Uterus (tissue), 4 donors: ENCODE measurements at places on chromosomes 5 and 9.

DNA sequence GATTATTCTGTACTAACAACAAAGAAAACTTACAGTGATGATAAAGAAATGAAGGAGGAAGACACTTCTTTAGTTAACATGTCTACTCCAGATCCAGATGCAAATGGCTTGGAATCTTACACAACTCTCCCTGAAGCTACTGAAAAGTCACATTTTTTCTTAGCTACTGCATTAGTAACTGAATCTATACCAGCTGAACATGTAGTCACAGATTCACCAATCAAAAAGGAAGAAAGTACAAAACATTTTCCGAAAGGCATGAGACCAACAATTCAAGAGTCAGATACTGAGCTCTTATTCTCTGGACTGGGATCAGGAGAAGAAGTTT, 67.9 kb downstream of the VCAN start:
- DNase-seq: no peak

GRCh38 chr9:5592904-5593303, 36.0 kb upstream of the RIC1 start:
- no peak for DNase-seq

DNA sequence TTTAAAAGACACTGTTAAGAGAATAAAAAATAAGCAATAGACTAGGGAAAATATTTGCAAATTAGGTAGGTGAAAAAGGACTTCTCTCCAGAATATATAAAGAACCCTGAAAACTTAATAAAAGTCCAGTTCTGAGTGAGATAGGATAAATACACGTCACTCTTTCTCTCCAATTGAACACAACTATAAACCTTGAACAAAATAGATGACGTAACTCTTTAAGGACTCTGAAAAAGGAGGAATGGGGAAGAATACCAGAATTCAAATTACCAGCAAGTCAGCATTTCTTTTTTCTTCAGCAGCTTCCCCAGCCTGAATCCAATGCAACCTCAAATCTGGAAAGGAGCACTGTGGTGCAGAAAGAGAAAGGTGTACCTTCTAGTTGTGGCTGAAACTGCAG, 6.8 kb upstream of the WDR41 start:
- DNase-seq: no peak

- DNase-seq: no peak
These were observed 134.3 kb downstream of the MACROH2A1 start for GRCh38 chr5:135264451-135265440.

DNA sequence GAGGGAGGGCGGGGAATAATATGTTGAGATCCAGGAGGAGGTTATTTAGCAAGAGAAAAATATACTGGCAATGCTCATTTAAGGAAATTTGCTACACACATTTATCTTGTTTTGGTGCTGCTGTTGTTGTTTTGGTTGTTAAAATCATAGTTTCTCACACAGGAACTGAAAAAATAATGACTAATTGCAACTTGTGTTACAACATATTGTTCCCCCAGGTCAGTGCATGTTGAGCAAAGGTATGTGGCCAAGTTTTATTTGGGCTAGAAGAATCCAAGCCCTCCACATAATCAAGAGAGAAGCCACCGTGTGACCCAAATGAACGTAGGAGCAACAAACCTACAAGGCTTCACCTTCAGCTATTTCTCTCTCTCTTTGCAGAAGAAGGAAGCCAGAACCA, 220.3 kb upstream of the DAPK1 start:
- DNase-seq: no peak

DNA sequence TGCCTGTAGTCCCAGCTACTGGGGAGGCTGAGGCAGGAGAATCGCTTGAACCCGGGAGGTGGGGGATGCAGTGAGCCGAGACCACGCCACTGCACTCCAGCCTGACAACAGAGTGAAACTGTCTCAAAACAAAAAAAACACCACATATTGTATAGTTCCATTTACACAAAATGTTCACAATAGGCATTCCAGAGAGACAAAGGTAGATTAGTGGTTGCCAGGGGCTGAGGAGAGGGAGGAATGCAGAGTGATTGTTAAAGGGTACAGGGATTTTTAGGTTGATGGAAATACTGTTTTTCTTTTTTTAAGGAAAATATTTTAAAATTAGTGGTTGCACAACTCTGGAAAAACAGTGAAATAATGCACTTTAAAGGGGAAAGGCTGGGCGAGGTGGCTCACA, 19.6 kb downstream of the ETF1 start:
- DNase-seq: no peak

DNA sequence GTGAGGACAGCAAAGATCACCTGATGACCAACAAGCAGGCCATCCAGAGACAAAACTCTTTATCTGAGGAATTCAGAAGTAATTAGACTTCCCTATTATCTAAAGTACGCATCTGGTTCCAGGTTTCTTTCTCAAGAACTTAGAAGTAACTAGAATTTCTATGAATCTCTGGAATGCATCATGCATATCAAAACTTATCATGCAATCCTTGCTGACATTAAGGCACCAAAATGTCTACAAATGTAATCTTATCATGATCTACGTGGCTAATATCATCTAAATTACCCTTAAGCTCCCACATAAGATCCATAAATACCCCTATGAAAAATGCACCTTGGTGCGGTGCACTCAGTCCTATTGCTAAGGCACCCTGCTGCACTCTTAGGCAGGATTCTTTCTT, 488.1 kb upstream of the TLE4 start:
- no peak for DNase-seq

DNA sequence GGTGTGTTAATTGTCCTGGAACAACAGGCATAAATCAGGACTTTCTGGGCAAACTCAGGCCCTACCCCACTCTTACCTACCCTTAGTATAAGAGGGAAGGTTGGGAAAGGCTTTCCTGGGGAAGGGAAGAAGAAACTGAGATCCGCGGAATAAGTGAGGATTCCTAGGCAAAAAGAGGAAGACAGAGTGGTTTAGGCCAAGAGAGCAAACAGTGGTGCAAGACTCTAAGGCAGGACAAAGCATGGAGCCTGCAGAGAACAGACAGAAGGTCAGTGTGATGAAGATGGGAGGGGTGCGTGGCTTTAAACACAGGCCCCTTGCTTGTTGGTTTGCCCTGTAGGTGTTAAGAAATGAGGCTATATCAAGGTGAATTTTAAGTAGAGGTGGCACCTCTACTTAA, 69.4 kb downstream of the TMC1 start:
- no peak for DNase-seq

DNA sequence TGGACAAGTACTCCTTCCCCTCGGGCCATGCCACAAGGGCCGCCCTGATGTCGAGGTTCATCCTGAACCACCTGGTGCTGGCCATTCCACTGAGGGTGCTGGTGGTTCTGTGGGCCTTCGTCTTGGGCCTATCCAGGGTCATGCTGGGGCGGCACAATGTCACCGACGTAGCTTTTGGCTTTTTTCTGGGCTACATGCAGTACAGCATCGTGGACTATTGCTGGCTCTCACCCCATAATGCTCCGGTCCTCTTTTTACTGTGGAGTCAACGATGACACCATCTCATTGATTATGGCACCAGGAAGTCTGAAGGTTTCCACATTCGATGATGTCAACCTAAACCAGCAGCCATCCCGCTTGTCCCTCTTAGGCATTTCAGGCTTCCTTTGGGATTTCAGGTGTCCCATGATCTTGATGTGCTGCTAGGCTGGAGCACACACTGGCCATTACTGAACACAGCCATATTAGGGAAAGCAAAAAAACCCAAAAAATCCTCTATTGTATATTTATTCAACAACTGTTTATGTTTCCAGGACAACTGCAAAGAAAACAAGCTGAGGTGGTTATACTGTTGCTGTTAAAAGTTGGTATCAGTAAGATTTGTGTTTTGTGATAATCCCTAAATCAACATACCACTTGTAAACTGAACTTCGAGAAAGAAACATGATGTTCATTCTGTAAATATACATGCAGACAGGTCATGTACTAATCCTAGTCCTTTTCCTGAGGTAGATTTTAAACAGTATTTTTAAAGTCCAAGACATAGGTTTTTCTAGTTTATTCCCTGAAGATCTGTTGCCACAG, 1.1 kb downstream of the PLPP6 start:
- DNase-seq: no peak

DNA sequence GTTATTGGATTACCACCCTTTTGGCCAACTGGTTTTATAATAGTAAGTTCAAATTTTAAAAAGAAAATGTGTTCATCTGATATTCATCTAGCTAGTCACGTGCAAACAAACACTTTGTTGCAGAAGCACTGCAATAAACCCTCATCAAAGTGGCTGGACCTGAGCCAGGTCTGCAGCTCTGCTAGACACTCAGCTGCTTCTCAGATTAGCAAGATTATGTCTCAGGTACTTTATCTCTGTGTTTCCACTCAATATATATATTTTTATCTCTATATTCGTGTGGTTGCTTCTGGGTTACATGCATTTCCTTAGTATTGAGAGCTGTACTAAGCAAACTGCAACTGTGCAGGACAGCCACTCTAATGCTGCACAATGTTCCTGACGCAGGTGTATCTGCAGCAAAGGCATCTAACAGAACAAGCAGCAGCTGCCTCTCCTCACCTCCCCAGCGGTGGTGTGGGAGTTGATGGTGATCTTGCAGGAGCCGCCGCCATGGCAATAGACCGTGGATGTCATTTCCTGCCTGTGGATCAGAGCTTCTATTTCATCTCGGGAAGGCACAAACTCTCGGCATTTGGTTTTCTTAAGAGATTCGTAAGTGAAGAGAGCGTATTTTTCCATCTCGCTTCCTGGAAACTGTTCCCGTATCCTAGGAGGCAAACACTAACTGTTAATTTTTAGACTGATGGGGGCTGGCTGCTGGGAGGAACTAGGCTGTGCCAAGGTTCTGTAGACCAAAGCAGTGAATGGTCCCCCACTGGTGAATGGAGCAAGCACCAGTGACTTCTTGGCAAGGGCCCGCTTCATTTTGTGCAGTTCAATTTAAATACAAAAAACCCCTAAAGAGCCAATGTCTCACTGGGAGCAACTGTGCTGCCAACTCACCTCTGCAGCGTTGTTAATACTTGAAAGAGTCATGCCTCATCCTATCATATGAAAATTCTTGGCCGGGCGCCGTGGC, 56.7 kb upstream of the RETREG1 start:
- no peak for DNase-seq

- no peak for DNase-seq
These were observed 145.3 kb upstream of the SH3GL2 start for GRCh38 chr9:17433526-17433925.

- no peak for DNase-seq
These were observed 760.6 kb downstream of the TLE1 start for GRCh38 chr9:80928697-80929096.

GRCh38 chr9:90095682-90096081, 490.9 kb downstream of the GADD45G start:
- DNase-seq: no peak

- DNase-seq: no peak
These were observed 286.1 kb upstream of the ACTBL2 start for GRCh38 chr5:57768745-57769144.

GRCh38 chr9:87787735-87788134, 61.8 kb downstream of the CTSL start:
- DNase-seq: no peak
